ENCODE measurements at places on chromosomes 7 and 10.

DNA sequence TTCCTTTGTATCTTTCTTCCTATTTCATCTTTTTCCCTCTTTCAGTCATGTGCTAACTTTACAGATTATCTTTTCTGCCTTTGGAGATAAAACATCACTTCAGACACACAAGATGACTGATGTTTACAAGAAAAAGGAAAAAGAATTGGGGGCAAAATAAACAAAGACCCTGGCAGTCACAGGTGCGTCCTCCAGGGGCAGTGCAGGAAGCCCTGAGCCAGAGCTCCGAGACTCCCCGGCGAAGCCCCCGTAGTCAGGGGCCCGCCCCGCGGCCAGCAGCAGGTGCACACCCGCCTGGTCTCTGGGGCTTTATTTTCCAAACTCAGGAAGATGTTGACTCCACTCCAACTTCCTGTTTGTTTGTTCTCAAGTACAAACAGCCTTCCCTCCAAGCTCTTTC lies 10.2 kb downstream of the STK32C start:
- DNase-seq: no peak

GRCh38 chr7:135741905-135742304 lies 6.7 kb downstream of the FAM180A start:
- DNase-seq: no peak

DNA sequence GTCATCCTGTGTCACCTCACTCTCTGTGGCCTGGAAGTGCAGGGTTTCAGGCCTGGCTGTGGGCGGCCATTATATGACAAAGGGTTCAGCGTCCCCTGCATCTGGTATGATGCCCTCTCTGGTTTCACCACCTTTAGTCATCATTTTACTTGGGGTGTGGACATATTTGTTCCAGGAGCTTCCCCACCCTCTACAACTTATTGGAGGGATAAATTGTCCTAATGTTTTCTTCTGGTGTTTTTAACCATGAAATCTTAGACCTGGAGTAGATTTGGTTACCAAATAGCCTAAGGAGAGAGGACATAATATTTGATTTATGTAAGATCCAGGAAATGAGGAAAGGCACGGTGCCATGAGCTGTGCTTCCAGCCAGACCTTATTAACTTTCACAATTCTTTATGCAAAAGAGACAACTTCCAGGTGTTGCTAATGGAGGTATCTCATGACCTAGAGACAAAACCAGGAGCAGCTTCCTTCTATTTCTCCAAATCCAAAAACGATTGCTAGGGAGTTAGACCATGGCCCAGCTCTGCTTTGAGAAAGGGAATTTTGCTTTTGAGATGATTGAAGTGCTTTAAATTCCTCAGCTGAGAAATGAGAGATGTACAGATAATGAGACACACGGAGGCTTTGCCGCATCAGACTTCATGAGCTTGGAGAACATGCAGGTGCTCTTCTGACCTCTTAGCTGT lies 20.9 kb downstream of the WBP1L start:
- no peak for DNase-seq

DNA sequence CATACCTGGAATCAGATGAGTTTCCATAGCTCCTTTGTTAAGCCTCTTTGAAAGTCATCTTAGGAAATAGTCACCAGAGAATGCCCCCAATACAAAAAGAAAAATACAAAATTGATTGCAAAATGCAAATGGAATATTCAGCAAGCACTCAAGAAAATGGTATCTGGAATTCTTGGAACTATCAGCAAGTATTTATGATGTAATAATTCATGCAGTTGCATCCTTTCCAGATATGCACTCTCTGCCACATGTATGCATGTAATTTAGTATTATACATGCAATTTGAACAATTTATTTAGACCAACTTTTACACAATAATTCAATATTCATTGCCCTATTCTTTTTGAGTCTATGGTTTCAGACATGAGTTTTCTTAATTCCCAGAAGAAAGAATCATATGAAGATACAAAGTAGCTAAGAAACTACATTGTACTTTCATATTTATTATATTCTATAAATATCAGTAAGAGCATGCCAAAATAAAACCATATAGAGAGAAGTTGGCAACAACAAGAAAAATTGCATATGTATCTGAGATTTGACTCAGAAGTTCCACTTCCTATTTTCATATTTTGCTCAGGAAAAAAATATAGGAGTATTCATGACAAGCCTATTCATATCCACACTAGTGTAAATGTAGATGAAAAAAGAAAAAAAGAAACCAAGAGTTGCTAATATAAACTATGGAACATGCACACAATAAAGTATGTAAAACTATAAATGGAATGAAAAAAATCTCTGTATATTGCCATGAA lies 338.5 kb downstream of the SEMA3D start:
- DNase-seq: no peak

GRCh38 chr7:36570528-36571189 lies 153.6 kb downstream of the AOAH start:
- no peak for DNase-seq

DNA sequence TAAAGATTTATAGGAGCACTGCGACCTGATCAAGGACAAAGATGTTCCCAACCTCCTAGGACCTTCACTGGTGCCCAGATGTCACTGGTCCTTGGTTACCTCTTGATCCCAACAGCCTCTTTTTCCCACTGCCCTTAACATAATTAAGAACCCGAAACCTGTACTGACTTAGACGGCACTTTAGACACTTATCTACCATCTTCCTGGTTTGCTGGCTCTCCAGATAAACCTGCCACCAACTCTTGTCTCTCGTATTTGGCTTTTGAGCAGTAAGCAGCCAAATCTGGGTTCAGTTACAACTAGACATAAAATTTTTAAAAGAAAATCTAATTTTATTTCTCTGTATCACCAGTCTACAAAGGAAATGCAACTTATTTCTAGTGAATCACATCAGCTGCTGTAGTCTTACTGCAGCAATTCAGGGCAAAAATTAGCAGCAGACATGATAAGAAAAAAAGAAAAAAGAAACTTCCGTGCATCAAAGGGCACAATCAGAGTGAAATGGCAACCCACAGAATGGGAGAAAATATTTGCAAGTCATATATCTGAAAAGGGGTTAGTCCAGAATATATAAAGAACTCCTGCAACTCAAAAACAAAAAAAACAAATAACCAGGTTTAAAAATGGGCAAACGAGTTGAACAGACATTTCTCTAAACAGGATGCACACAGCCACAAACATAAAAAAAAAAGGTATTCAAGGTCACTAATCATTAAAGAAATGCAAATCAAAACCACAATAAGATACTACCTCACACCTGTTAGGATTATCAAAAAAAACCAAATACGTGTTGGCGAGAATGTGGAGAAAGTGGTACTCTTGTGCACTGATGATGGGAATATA lies 9.4 kb downstream of the ASB13 start:
- DNase-seq: no peak

- no peak for DNase-seq
These were observed 217.4 kb downstream of the DGKB start for GRCh38 chr7:14685167-14685566.

- no peak for DNase-seq
These were observed 187.1 kb downstream of the TNS3 start for GRCh38 chr7:47394751-47395252.

DNA sequence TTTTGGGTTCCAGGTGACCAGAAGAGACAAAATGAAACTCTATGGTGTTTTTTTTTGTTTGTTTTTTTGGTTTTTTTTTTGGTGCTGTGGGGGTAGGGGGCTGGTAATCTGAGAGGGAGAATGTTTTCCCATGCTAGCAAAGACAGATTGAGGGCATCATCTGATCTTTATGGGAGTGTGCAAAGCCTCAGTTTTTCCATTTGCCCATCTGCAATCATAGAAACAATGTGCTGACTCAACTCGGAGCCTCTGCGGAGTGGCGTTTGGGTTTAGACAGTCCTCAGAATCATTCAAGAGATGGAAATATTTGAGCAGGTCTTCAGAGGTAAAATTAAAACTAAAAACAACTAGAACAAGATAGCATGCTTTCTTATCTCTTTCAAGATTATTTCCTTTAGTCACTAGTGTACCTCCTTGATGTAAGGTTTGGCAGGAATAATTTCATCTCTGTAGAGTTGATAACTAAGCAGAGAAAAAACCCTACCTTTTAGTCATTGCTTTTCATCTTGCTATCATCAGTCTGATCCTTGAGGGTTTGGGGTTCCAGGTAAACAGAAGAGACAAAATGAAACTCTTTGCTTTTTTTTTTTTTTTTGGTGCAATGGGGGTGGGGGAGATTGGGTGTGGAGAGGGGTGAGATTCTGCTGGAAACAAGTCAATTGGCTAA lies 18.0 kb downstream of the CNNM2 start:
- no peak for DNase-seq

DNA sequence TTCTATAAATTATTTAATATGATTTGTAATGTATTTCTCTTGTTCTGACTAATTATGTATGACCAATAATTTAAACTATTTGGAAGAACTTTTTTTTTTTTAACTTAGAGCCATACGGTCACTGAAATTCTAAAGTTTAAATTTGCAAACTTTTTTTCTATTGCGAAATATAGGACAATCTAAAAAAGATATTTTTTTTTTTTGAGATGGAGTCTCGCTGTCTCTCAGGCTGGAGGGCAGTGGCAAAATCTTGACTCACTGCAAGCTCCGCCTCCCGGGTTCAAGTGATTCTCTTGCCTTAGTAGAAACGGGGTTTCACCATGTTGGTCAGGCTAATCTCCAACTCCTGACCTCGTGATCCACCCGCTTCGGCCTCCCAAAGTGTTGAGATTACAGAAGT lies 130.5 kb downstream of the CPED1 start:
- DNase-seq: no peak

DNA sequence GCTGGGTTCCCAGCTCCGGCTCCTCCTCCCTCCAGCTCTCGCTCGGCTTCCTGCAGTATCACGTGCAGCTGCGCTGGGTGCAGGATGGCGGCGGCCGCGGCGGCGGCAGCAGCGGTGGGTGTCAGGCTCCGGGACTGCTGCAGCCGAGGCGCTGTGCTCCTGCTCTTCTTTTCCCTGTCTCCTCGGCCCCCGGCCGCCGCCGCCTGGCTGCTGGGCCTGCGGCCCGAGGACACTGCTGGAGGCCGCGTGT lies at the start of gene CNNM1:
TSS of gene CNNM1 (plus strand) at position 53 of the 250 bp plus-strand sequence. CDS start at position 85, 32 bp downstream.
- DNase-seq: peak; percentile 47

- no peak for DNase-seq
These were observed 584.6 kb upstream of the MKI67 start for GRCh38 chr10:128710798-128711183.

DNA sequence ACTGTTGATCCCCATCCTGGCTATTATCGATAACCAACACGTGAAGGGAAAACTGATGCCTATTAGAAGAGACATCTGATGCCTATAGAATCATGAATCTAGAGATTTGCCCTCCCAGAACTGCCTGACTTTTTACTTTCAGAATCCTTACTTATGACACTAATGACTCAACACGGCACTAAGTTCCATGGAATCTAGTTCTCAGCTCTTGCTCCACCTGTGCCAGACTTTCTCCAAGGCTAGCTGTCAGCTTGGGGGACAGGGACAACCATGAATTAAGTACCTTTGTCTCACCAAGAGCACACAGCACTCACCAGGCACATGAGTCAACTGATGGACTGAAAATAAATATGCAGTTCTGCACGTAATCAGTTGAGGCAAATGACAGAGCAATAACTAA lies 184.2 kb downstream of the FRMD4A start:
- DNase-seq: no peak

DNA sequence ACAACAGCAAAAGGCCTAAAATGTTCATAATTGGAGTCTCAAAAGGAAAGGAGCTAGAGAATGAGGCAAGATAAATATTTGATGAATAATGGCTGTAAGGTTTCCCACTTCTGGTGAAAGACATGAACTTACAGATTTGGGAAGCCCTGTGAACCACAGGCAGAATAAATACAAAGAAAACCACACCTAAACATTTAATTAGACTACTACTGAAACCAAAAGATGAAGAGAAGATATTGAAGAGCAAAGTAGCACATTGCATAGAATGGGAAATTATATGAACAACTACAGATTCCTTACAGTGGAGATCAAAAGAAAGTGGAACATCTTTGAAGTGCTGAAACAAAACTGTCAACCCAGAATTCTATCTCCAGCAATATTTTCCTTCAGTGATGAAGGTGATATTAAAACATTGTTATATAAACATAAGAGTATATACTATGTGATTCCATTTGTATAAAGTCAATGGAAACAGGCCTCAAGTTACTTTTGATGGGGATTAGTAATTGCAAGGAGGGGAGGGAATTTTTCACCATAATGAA lies 191.3 kb upstream of the KAT6B start:
- DNase-seq: no peak

- DNase-seq: no peak
These were observed 456.2 kb downstream of the REEP3 start for GRCh38 chr10:63977329-63977923.

DNA sequence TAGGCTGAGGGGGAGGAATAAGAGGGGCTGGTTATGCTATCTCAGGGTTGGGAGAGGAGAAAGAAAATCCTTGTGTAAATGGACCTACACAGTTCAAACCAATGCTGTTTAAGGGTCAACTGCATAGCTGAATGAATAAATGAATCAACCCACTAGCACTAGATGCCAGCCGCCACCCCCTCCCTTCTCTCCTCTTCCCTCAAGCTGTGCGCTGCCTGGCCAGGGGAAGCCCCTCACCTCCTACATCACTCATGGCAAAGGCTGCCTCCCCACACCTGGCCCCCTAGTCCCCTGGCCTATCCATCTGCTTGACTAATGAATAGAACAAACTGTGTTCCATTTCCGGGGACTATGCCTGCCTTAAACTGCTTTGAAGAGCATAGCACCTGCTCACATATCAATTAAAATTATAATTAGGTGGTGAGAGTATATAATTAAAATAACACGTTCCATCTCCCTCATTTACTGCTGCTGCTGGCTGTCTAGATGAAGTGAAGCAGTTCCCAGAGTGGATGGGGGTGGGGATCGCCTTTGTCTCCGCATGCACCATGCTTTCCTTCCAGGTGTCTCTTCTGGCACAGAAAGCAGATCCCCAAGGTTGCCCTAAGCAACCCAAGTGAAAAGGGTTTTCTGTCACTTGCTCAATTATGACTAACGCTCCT lies 32.6 kb downstream of the GRID1 start:
- no peak for DNase-seq

Measured in ovary (tissue), 10 donors.